ENCODE measurements at places on chromosomes 4 and X. TPM values are rescaled to one million over a fixed set of nuclear protein-coding genes. Genes with fewer than 3 reads are reported as not detected.

CFP gene
- polyA plus RNA-seq = 1.2 TPM

GRCh38 chr4:21226637-21227538, 526.6 kb downstream of the PACRGL start:
- no peak for DNase-seq

- no peak for DNase-seq
These were observed at the start of gene PAGE5 for GRCh38 chrX:55220119-55220794. Gene PAGE5, plus strand, starts transcription at chrX:55220346. Its CDS starts 1,037 bp downstream, at chrX:55221383.

NEIL3 gene
- polyA plus RNA-seq = 7.0 TPM

TEC gene
- polyA plus RNA-seq = 3.6 TPM

- no peak for DNase-seq
These were observed 104.4 kb upstream of the ARHGAP24 start for GRCh38 chr4:85370400-85371032.

DNA sequence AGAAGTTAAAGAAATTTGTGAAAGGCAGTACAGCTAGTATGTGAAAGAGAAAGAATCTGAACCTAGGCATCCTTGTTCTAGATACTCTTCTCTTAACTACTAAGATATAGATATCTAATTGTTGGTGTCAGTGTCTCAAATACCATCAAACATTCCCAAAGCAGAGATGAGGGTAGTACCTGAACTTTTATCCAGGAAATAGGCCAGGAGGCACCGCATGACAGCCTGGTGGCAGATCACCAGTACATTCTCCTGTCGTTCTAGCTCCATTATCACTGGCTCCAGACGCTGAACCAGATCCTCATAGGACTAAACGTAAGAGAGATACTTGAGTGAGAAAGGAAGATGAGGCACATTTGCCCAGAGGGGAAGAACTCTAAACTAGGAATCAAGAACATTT, 16.8 kb downstream of the TRO start:
- DNase-seq = no peak

JADE3 gene
- polyA plus RNA-seq = 22.0 TPM

GC gene
- 23.8 TPM for polyA plus RNA-seq

- no peak for DNase-seq
These were observed 78.6 kb upstream of the ADRA2C start for GRCh38 chr4:3687538-3687937.

DNA sequence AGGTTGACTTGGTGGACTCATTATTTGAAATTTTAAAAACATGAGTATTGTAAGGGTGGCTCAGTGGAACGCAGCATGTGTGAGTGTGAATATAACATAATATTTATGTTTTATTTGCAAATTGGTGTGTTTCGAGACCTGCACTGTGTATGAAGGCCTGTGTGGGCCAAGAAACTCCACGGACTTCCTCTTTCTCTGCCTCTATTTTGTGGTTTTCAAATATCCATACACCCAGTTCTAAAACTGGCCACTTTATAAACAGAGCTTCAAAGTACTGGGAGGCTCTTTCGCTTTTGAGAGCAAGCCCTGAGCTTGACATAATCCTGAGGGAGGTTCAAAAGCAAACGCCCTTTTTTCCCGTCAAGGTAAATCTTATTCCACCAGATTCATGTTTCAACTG, 187.7 kb downstream of the GPAT3 start:
- DNase-seq = no peak

SMARCA1 gene
- 112 TPM for polyA plus RNA-seq

DNA sequence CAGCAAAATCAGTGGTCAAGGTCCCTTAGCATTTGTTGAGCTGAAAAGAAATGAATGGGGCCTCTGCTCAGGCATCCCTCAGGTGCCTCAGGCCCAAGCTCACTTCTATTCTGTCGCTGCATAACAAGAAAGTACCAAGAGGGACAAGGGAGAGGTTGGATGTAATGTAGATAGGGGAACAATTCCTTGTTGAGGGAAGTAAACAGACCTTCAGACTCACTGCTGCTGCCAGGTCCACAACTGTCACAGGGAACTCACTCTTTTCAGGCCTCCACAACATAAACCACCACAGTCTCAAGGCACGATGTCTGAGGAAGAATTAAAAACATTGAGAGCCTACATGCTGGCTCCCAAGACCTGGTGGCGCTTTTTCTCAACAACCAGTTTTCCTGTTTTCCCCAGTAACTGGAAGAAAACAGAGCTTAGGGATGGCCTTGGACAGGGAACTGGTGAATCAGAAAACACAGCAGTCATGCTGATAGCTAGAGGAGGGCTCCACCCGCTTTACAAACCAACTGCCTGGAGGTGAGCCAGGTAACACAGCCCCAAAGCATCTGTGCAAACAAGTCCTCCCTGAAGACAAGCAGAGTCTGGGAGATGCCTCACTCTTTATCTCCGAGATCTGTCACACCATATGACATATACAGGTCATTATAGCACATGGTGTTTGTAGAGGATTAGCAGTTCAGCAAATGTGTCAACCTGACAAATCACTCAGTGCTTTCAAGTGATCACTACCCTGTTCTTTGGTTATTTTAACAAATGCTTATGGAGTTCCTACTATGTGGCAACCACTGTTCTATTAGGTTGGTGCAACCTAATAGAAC, 14.3 kb upstream of the AWAT1 start:
- DNase-seq = no peak

ZCCHC13 gene
- polyA plus RNA-seq = not detected

DNA sequence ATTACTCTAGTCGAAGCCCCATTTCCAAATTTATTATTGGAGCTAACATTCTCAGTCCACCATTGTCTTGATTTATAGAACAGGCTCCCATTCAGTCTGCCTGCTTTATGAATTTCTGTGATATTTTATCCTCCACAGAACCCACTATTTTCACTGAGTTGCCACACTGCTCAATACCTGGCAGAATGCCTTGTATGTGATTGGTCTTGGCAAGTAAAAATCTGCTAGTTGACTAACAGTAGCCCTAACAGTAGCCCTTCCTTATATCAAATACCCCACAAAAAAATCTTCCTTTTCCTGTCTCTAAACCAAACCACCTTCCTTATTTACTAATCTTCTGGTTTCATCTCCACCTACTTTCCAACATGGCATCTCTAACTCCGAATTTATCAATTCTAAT, 82.6 kb downstream of the CHM start:
- DNase-seq = no peak

LRCH2 gene
- polyA plus RNA-seq = 12.4 TPM

BCAP31 gene
- 184 TPM for polyA plus RNA-seq

- no peak for DNase-seq
These were observed 69.1 kb upstream of the UCP1 start for GRCh38 chr4:140637836-140638235.

DNA sequence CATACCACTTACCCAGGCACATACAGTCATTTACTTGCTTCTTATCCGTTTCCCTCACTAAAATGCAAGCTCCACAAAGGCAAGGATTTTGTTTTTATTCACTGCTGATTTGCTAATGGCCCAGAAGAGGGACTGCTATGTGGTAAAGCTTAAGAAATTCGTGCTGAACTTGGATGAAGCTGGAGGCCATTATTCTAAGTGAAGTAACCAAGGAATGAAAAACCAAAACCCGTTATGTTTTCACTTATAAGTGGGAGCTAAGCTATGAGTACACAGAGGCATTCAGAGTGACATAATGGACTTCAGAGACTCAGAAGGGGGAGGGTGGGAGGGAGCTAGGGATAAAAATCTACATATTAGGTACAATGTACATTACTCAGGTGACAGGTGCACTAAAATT, 47.2 kb downstream of the RAB33B start:
- DNase-seq = no peak

DNA sequence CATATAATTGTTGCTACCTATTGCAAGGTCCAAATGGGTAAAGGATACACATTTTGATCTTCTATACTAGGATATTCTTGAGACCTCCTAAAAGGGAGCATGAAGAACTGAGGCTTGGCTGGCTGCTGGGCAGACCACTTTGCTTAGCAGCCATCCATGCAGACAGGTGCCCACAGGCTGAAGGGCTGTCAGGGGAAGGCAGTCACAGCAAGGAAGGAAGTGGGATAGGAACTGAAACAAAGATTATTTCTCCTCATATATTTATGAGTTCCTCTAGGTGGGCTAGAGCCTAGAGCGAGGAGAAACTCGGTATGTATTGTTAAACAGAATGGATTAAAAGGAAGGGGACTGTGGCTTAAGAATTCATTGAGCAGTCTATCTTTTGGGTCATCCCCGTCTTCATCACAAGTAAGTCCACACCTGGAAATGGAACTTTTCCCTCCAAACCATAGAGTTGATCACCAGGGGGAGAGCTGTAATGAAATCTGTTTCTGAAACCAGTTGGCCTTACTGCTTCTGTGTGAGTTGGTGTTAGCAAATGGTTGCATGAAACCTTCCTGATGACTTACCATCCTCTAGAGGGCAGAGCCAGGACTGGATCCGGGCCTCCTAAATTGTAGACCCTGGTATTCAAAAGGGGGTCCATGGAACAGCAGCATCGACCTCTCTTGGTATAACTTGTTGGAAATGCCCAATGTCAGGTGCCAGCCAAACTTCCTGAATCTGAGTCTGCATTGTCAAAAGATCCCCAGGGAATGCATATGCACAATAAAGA, 42.3 kb downstream of the AFF2 start:
- no peak for DNase-seq

DNA sequence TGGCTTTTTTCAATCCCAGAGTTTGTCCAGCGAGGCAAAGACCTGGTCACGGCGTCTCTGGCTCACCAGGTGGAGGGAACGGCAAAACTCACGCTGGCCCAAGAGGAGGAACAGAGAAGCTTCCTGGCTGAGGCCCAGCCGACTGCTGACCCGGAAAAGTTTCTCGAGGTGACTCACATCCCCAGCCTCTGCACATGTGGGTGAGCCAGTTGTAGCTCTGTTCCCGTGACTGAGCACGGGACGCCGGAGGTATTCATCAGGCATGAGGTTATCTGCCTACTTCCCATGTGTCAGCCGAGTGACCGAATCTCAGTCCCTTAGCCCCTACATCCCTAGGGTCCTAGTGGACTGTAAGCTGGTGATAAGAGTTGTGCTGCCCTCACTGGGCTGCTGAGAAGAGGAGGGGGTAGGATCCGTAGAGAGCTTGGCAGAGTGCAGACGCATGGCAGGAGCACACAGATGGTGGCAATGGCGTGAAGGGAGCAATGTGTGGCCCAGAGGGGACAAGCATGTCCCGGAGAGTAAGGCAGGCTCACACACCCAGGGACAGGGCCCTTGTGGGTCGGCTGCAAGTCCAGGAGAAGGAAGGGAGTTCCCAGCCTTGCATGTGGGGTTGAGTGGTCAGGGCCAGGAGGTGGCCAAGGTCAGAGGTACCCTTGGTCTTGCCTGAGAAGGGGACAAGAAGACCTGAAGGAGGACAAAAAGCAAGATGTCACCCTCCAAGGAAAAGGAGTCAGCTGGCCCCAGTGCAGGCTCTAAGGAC, 42.9 kb downstream of the EVC start:
- no peak for DNase-seq

- peak; percentile 16 for DNase-seq
These were observed 77.3 kb downstream of the ARSJ start for GRCh38 chr4:113901994-113902787.

Measured in left renal cortex interstitium (tissue), 4 donors.